ENCODE measurements at places on chromosomes 5 and 9.
A peak's percentile ranks its signal among the peaks of the same experiment; 100 is the strongest.

DNA sequence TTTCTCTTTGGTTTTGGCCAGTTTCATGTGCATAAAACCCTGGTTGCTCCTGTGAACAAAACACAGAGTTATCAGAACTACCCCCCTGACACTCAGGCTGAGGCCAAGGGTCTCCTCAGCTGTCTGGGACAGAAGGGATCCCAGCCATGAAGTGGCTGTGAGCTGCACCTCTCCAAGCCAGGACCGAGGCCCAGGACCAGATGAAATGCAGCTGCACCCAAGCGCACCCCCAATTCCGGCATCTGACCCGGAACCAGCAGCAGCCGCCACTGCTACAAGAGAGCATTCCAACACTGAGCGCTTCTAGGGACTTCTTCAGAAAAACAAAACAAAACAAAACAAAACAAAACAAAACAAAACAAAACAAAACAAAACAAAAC is 16.0 kb upstream of the SLC25A51 start:
- DNase-seq: no peak

DNA sequence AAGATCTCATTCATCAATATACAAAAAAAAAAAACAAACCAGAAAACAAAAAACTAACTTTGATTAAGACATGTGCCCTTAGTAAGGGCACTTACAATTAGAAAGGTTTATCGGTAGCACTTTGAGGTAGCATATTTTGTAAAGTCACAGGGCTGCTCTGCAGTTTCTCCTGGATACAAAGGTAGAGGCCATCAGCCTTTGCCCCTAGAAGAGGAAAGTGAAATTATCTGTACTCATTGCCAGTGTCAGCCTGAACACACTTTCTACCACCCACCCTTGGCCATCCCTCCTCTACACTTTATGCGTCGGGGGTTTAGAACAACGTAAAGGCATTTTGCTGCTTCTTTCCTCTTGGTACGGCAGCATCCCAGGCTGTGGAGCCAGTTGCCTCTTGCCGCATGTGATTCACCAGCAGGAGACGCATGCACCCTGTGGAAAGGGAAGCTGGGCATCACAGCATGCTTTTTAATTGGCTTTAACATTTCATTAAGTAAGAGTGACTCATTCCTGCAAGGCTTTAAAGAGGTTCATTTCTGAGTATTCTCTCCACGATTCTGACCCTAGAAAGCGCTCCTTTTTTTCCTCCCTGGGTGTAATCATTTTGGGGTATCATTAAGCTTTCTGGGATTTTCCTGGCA is 84.6 kb downstream of the CEMIP2 start:
- DNase-seq: peak; percentile 31

DNA sequence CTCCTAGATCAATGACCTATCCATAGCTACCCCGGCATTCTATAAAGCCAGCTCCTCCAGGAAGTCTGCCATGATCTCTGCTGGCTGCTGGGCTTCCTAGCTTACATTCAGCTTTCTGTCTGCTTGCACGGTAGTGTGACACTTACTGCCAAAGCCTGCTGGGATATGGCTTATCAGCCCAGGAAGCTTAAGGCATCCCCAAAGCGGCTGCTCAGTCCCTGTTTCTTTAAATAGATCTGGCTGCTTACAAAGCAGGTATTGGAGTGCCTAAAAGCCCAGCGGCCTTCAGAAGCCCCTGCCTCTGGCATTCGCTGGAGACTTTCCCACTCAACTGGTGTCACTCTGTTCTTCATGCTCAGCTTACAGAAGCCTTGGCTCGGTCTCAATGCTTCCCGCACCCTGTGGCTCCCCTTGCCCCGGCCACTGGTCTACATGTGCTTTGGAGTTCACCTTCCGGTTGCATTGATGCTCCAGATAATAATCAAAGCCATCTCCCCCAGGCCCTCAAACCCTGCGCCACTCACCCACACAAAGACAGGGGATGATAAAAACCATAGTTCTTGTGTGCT is 31.3 kb upstream of the STRBP start:
- DNase-seq: no peak

- no peak for DNase-seq
Measured at GRCh38 chr5:150234576-150235499, 45.0 kb downstream of the SLC6A7 start.

DNA sequence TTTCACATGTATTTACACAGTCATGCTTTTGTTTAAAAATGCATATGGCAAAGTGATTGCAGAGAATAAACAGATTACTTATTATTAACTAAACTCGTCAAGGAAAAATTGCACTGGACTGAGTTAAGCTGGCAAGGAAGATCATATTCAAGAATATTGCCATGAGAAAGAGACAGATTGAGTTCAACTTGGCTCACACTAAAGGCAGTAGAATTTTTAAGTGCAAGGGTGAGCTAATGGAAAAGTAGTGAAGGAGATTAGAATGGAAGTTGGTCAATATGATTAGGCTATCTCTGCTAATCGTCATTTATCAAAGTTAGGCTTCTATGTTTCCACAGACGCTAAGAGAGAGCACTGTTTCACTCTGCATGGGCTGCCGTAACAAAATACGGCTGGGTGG is 557.6 kb downstream of the PRR16 start:
- DNase-seq: no peak

- DNase-seq: no peak
Measured at GRCh38 chr5:29229461-29229860, 1964.0 kb upstream of the CDH6 start.

DNA sequence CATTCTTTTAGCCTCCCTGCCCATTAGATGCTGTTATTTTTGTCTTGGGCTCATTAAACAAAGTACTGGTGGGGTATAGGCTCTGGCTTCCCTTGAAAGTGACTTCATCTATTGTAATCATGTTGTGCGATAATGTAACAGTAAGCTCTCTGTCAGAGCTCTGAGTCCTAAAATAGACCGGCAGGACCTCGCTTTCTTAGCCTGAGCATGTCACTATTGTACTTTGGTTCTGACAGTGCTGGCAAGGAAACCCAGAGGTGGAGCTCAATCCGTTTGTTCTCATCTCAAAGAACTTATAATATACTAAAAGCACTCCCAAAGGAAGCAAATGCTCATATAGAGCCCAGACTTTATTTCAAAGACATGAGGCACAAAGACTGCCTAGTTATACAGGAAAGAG is 339.1 kb upstream of the CCNH start:
- peak; percentile 32 for DNase-seq

DNA sequence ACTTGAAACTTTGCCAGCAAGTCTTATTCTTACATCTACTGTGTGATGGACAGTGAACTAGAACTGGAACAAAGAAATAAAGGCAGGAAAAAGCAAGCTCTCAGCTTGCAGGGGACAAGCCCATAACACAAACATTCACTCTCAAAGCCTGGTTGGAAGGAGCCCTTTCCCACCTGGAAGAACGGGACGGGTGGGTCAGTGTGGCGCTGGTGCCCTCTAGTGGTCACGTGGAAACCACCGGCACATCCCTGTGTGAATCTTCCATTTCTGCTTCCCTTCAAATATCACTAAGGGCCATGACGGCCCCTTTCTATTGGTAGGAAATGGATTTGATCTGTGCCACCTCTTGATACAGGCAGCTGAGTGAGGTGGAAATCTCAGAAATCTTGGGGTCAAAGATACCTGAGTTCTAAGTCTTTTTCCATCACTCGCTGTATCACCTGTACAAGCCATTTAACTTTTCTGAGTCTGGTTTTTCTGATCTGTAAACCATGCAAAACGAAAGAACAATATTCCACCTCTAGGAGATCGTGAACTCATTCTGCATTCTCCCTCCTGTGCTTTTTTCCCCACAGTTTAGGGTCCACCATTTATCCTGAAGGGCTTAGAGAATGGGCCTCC is 211.6 kb downstream of the MSX2 start:
- peak; percentile 5 for DNase-seq

GRCh38 chr5:172999372-172999973 is 15.9 kb downstream of the ATP6V0E1 start:
- DNase-seq: no peak

- DNase-seq: no peak
Measured at GRCh38 chr5:25005431-25005830, 360.7 kb upstream of the CDH10 start.

DNA sequence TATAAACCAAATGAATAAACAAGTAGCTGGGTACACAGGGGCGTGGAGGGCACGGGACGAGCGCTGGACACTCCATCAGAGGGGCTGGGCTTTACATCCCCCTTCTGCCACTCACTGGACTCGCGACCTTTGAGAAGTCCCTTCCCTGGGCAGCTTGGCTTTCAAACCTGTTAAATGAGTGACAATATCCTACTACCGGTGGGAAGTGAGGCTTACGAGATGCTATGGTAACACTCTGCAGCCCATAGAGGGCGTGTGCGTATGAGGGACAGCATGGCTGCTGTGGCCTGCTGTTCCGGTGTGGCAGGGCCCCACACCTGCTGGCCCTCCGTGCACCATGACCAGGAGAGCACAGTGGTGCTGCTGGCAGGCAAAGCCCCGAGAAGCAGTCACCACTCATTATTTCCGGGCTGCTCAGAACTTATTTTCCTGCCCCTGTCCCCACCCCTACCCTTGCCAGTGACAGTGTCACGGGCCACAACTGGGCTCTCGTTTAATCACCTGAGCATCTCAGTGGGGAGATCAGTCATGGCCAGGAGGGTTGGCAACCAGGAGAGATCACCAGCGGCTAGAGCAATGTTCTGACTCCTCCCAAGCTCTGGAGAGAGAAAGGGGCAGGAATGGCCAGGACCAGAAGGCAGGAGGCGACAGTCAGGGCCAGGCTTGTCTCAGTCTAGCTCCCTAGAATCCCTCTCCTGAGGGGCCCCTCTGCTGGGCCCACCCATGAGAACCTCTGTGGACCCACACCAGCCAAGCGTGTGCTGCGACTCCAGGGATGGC is 10.5 kb downstream of the CLTB start:
- no peak for DNase-seq

DNA sequence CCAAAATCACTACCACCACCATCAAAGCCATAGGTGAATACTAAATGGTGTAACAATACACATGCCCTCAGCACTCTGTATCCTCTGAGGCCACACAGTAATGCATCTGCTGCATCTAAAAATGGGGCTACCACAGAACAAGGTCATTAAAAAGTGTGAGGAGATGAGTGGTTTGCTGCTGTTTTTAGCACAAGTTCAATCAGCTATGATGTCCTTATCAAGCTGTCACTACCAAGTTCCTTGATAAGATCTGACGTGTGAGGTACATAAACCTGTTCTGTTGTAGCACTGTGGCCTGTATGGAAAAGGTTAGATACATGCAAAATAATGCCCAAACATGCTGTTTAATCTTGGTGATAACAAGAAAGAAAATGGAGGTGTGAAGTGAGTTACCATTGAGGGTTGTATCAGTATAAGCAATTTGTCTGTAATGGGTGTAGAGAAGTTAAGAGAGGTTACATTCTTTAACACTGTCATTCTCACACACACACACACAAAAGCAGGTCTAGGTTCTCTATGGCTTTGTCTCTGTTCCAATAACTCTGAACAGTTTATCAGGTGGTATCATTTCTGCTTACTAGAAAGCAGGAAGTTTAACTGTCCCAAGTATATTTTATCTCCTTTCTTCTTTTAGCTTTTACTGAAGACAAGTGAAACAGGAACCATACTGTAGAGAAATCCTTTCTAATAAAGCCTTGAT is 252.9 kb downstream of the CWC27 start:
- DNase-seq: no peak

- peak; percentile 50 for DNase-seq
Measured at GRCh38 chr5:175711031-175711430, 53.2 kb downstream of the HRH2 start.

- DNase-seq: no peak
Measured at GRCh38 chr5:78103232-78103918, 191.1 kb downstream of the AP3B1 start.

DNA sequence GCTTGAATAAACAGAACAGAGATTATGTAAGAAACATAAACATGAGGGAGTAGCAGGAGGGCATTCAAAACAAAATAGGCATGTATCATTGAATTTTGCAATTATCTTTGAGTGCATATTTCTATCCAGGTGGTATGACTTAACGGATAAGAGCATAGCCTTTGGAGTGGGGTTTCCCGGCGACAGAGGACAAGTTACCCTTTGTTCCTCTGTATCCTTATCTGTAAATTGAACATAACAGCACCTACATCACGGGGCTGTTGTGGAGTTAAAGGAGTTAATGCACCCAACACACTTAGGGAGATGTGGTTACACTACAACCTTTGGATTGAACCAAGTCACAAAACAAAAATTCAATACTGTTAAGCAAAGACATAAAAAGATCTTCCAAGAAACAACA is 314.6 kb upstream of the KIF2A start:
- no peak for DNase-seq

DNA sequence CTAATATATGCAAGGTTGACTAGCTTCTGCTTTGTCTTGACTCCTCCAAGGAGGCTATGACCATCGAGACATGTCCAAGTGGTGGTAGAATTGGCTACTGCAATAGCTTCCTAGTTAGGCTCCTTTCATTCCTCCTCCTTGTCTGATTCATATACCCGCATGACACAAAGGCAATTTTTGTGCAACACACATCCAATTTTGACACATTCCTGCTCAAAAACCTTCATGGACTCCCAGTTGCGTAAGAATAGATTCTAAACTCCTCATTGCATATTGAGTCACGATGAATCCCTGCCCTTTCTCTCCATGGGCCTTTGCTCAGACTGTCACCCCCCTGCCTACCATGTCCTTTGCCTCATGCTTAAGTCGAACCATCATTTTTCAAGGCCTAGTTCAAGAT is 344.5 kb downstream of the ACTL7B start:
- no peak for DNase-seq

DNA sequence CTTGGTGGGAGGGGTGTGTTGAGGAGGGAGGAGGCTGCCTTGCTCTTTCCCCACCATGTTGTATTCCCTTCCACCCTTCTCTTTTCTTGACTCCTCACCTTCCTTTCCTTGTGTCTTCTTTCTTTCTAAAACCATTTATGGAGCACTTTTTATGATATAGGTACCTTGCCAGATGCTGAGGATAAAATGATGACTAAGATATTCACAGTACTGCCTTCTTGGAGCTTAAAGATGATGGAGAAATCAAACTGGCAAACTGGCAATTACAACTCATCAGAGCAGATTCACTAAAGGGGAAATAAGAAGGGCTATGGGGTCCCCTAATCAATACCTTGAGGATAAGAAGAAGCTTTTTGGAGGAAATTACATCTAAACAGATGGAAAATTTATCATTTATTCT is 273.2 kb upstream of the MEF2C start:
- DNase-seq: no peak

GRCh38 chr5:62707131-62707530 is 128.5 kb downstream of the LRRC70 start:
- DNase-seq: no peak

DNA sequence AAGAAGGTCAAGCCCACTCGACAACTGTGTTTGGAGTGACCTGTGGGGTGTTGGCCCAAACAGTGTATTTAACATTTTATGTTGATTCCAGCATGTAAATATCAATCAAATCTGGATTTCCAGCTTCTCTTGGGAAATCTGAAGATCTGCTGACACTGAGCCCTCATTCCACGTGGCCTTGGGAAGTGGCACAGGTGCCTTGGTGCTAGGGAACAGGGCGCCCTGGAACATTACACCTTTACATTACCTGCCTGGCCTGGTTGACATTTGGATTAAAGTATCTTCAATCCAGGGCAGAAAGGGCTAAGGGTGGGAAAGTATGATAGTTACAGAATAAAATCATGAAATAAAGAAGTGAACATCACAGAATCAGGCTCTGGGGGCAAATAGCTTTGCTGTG is 84.9 kb upstream of the CTSL start:
- no peak for DNase-seq

GRCh38 chr5:33631139-33631538 is 190.4 kb downstream of the TARS1 start:
- DNase-seq: no peak
